ENCODE measurements at places on chromosomes 5 and 9. TPM values are rescaled to one million over a fixed set of nuclear protein-coding genes. Genes with fewer than 3 reads are reported as not detected.

DNA sequence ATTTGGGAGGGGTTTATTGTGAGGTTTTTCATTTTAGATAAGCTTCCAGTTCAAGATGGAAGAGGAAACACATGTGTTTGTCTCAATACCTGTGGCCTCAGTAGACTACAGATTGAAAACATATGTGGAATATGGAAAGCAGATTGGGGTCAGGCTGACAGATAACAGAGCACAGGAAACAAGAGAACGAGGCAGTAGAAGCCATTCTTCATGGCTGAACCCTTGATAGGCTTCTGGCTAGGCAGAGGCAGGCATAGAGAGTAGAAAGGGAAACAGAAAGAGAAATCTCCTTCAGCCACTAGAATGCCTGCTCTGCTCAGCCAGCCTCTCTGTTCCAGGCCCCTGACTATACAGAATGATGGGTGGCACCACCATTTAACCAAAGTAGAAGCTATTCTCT lies 152.5 kb downstream of the MUSK start:
- no peak for DNase-seq
- H3K4me1 ChIP-seq, result no peaks in the 10 kb centered on the region
- H3K27me3 ChIP-seq, result no peaks in the 10 kb centered on the region
- no peak overlapping the region for H3K4me3 ChIP-seq
- H3K36me3 ChIP-seq, result no peaks in the 10 kb centered on the region

DNA sequence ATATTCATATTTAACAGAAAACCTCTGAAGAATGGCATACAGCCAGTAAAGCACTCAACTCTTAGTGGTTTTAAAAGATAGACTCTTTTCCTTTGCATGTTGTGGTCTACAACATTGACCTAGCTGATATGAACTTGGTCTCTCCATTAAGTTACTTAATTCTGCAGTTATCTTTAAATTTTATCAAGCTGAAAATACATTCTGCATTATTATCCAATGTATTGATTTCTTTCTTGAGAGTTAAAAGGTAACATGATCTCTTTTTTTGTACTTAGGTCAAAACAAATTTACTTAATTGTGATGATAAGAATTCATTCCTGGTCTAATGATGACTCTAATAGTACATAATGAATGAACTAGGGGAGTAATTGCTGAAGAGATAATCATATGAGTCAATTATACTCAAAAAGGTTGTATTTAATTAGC lies 132.9 kb downstream of the STARD4 start:
- no peak overlapping the region for H3K4me3 ChIP-seq
- DNase-seq, result no peak
- H3K36me3 ChIP-seq, result no peaks in the 10 kb centered on the region
- H3K4me1 ChIP-seq, result no peaks in the 10 kb centered on the region
- no peak overlapping the region for H3K27ac ChIP-seq

- peaks cover 3% of the 10 kb centered on the region for H3K4me1 ChIP-seq
- no peaks in the 10 kb centered on the region for H3K36me3 ChIP-seq
- no peaks in the 10 kb centered on the region for H3K27me3 ChIP-seq
- H3K27ac ChIP-seq, result no peak overlapping the region
- H3K4me3 ChIP-seq, result peak overlapping the region; percentile 3
- no peak for DNase-seq
These were observed 42.5 kb upstream of the EXOC3 start for GRCh38 chr5:400282-401145.

DNA sequence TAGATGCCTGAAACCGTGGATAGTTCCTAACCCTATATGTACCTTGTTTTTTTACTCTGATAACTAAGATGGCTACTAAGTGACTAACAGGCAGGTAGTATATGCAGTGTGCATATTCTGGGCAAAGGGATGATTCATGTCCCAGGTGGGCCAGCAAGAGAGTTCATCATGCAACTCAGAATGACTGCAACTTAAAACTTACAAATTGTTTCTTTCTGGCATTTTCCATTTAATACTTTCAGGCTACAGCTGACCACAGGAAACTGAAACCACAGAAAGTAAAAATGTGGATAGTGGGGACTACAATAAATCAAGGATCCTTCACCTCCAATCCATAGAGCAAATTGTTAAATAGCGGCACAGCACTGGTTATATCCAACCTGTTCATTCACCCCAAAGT lies 30.7 kb upstream of the VCAN start:
- H3K4me3 ChIP-seq, result no peak overlapping the region
- no peak overlapping the region for H3K27ac ChIP-seq
- no peaks in the 10 kb centered on the region for H3K36me3 ChIP-seq
- H3K4me1 ChIP-seq, result no peaks in the 10 kb centered on the region

GRCh38 chr5:65766175-65766574 lies 44.2 kb downstream of the NLN start:
- no peak for DNase-seq
- no peaks in the 10 kb centered on the region for H3K36me3 ChIP-seq
- no peak overlapping the region for H3K4me3 ChIP-seq
- H3K27me3 ChIP-seq, result no peaks in the 10 kb centered on the region

DNA sequence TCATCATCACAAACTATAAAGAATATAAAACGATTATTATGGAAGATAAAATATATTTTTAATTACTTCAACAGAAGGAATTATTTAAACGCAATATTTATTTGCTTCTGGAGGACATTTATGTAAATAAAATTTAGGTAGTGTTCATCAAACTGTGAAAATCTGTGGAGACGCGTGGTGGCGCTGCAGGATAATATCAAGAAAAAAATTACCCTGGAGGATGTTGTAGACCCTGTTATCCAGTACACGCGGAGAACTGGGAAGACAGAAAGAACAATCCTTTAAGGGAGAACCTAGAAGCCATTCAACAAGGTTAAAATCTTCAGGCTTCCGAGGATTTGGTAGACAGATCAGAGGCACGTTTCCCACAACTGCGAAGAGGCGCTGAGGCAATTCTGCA lies at the start of gene PCDHB12:
Gene PCDHB12 (plus strand): TSS at position 242 of the 400 bp plus-strand sequence. CDS start 189 bp downstream, outside the sequence.
- H3K36me3 ChIP-seq, result peaks cover 21% of the 10 kb centered on the region

DNA sequence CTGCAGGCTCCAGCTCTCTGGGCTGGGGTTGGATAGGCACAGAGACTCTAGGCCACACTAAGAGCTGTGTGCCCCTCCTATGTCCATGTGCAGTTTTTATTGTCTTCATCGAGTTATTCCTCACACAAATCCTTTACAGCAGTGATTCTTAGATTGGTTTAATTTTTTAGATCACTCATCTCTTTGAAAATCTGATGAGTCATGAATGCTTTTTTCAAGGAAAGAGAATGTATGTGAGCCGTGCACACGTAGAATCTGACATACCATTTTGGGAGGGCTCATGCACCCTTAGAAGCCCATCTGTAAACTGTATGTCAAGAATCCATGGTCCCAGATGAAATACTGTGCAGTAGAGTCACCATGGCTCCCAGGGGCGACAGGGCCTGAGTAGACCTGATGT lies 100.7 kb upstream of the S1PR3 start:
- DNase-seq, result no peak
- H3K36me3 ChIP-seq, result no peaks in the 10 kb centered on the region
- no peaks in the 10 kb centered on the region for H3K27me3 ChIP-seq
- H3K27ac ChIP-seq, result no peak overlapping the region
- H3K4me1 ChIP-seq, result no peaks in the 10 kb centered on the region
- no peak overlapping the region for H3K4me3 ChIP-seq

DNA sequence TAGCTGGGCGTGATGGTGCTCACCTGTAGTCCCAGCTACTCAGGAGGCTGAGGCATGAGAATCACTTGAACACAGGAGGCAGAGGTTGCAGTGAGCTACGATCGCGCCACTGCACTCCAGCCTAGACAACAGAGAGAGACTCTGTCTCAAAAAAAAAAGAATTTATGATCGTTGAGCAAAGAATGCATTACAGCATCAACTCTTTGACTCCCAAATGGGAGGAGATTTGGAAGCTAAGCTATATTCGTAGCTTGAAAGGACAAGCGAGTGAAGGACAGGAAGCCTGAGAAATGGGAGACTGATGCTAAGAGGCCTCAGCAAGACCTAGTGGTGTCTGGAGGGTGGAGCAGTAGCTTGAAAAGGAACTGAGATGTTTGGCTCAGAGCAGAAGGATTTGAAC lies 10.3 kb upstream of the CCIN start:
- H3K4me1 ChIP-seq, result peaks cover 22% of the 10 kb centered on the region
- no peaks in the 10 kb centered on the region for H3K27me3 ChIP-seq
- peak overlapping the region; percentile 80 for H3K27ac ChIP-seq
- DNase-seq, result no peak
- peaks cover 7% of the 10 kb centered on the region for H3K36me3 ChIP-seq

- no peaks in the 10 kb centered on the region for H3K4me1 ChIP-seq
- peak overlapping the region; percentile 83 for H3K4me3 ChIP-seq
- no peak for DNase-seq
These were observed 1.9 kb upstream of the GPBP1 start for GRCh38 chr5:57171816-57172465.

GRCh38 chr5:177431317-177432142 lies 5.1 kb downstream of the GRK6 start:
- H3K27me3 ChIP-seq, result no peaks in the 10 kb centered on the region
- DNase-seq, result no peak
- no peak overlapping the region for H3K4me3 ChIP-seq
- H3K36me3 ChIP-seq, result peaks cover 60% of the 10 kb centered on the region

- no peaks in the 10 kb centered on the region for H3K27me3 ChIP-seq
- no peaks in the 10 kb centered on the region for H3K4me1 ChIP-seq
- H3K36me3 ChIP-seq, result no peaks in the 10 kb centered on the region
- no peak for DNase-seq
- H3K4me3 ChIP-seq, result no peak overlapping the region
These were observed 46.3 kb downstream of the SMIM15 start for GRCh38 chr5:61115968-61116367.

DNA sequence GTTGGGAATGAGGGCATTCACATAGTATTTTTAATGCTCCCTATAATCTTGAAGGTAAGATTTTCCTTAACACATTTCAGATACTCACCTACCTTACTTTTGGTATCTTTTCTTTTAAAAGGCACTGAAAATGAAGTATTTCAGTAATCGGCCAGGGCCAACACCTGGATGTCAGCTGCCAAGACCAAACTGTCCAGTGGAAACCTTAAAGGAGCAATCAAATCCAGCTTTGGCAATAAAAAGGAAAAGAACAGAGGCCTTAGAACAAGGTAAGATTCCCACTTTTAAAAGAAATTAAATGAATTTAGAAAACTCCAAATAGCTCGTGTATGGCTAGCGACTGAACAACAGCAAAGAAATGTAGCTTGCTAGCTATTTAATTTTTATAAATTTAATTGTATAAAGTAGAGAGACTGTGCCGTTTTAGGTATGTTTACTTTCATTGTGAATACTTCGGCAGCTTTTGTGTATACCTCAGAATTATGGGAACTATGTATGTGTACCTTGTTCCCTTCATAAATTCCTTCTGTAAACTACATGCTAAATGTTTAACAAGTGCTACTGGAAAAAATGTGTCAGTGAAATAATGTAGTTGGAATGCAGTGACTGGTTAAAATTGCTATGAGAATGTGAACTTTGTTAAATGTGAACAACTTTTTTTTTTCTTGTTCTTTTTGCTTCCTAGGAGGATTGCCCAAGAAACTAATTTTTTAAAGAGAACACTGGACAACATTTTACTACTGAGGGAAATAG lies 41.9 kb downstream of the CDK7 start:
- H3K36me3 ChIP-seq, result peaks cover 50% of the 10 kb centered on the region
- H3K27ac ChIP-seq, result no peak overlapping the region
- no peaks in the 10 kb centered on the region for H3K4me1 ChIP-seq
- no peak overlapping the region for H3K4me3 ChIP-seq
- no peak for DNase-seq

- DNase-seq, result no peak
- H3K36me3 ChIP-seq, result peaks cover 3% of the 10 kb centered on the region
- H3K27me3 ChIP-seq, result no peaks in the 10 kb centered on the region
- H3K4me1 ChIP-seq, result no peaks in the 10 kb centered on the region
These were observed 93.1 kb upstream of the DHFR start for GRCh38 chr5:80747922-80748321.

GRCh38 chr9:110047232-110047954 lies 160.6 kb downstream of the C9orf152 start:
- no peaks in the 10 kb centered on the region for H3K27me3 ChIP-seq
- H3K4me3 ChIP-seq, result peak overlapping the region; percentile 74
- no peaks in the 10 kb centered on the region for H3K36me3 ChIP-seq
- no peak for DNase-seq

- no peak overlapping the region for H3K4me3 ChIP-seq
- DNase-seq, result no peak
- H3K27ac ChIP-seq, result no peak overlapping the region
- H3K36me3 ChIP-seq, result no peaks in the 10 kb centered on the region
These were observed 8.5 kb upstream of the TNFSF8 start for GRCh38 chr9:114938687-114939575.

DNA sequence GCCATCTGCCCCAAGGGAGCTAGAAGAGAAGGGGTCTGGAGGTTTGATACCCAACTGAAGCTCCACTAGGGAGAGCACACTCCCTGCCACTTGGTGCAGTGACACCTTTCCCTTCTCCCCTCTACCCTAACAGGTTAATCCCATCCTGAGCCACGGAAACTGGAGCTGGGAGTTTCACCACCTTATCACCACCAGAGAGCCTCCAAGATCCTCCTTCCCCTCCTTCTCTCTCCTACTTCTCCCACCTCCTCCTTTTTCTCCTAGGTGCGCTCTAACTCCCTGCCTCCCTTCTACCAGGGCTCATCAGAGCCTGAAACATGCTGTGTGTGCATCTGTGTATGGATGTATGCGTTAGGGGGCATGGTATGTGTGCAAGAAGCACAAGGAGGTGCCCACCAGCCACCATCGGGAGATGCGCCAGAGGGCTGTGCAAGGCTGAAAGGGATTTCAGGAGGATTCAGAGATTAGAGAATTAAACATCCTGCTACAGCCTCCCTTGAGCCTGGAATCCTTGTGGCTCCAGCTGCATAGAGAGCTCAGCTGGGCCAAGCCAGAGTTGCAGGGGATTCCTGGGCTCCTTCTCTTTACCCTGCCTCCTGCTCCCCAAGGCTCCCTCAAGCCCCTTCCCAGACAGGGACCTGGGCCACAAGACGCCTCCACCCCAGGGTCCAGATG lies 89.8 kb downstream of the PCDH1 start:
- H3K27me3 ChIP-seq, result no peaks in the 10 kb centered on the region
- no peaks in the 10 kb centered on the region for H3K4me1 ChIP-seq
- no peak overlapping the region for H3K27ac ChIP-seq
- no peak overlapping the region for H3K4me3 ChIP-seq
- no peak for DNase-seq

GRCh38 chr9:14373336-14373666 lies 59.4 kb upstream of the NFIB start:
- no peak for DNase-seq
- H3K27ac ChIP-seq, result no peak overlapping the region
- H3K36me3 ChIP-seq, result no peaks in the 10 kb centered on the region
- H3K4me3 ChIP-seq, result no peak overlapping the region

- H3K36me3 ChIP-seq, result no peaks in the 10 kb centered on the region
- H3K4me3 ChIP-seq, result no peak overlapping the region
- no peak for DNase-seq
- H3K27me3 ChIP-seq, result no peaks in the 10 kb centered on the region
- H3K27ac ChIP-seq, result no peak overlapping the region
- H3K4me1 ChIP-seq, result no peaks in the 10 kb centered on the region
These were observed 80.5 kb downstream of the RFK start for GRCh38 chr9:76313771-76314170.

PIP5K1B gene
- total RNA-seq, result 0.85 TPM

ALDOB gene
- 4.8 TPM for total RNA-seq

ZCCHC10 gene
- total RNA-seq, result 1.9 TPM

SLCO4C1 gene
- not detected for total RNA-seq

NPDC1 gene
- 579 TPM for total RNA-seq

OR1Q1 gene
- total RNA-seq, result not detected

RNF180 gene
- 7.9 TPM for total RNA-seq

C9orf153 gene
- total RNA-seq, result not detected
